Stimulated activated CD8-positive, alpha-beta memory T cell treated with anti-CD3 and anti-CD28 coated beads, Interleukin-15, amount 100 ng/mL, for 4 hours (primary cell): ENCODE measurements at places on chromosomes 7 and 10.

DNA sequence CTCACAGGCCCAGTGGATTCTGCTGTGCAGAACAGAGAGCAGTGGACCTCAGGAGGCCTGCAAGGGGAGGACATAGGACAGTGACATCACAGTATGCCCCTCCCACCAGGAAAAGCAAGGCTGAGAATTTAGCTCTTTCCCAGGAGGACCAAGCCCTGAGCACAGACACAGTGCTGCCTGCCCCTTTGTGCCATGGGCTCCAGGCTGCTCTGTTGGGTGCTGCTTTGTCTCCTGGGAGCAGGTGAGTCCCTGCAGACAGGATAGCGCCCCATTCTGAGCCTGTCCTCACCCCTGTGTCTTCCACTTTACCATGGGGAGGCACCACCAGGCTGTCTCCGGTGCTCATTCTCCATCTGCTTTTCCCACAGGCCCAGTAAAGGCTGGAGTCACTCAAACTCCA is 63.0 kb upstream of the PRSS58 start:
- DNase-seq: no peak

GRCh38 chr10:103729851-103730250 is 125.5 kb downstream of the SH3PXD2A start:
- no peak for DNase-seq

- no peak for DNase-seq
These were observed 19.6 kb downstream of the ABI1 start for GRCh38 chr10:26840938-26841732.

- DNase-seq: no peak
These were observed 217.9 kb downstream of the SKAP2 start for GRCh38 chr7:26646336-26647048.

DNA sequence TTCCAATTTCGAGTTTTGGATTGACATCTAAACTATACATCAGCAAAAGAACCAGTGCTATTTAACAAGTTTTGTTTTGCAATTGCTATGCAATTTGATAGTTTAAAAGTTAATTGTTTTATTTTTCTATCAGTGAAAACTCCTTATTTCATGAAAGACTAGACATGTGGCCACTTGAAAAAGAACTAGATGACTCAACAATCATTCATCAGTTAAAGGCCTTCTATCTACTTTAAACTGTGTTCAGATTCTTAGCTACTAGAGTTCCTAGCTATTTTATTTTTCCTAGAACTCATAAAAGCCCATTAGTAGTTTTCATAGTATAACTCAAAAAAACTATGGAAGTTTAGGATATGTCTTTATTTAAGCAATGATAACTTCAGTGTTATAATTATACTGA is 104.6 kb upstream of the LSM8 start:
- DNase-seq: no peak

DNA sequence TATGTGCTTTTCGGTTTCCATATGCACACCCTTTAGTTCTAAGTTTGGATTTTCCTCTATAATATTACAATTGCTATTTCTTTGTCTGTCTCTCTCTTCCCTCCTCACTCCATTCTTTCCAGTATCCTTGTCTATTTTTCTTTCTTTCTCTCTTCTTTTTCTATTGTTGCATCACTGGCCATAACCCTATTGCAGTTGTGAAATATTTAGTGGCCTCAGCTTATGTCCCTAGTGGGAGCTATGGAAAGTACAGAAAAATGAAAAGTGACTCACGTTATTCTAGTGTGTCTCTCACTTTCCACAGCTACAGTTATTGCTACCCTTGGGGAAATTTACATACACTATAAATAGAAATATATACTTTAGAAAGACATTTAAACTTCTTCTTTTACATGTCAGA is 59.1 kb downstream of the CNTNAP2 start:
- DNase-seq: no peak

DNA sequence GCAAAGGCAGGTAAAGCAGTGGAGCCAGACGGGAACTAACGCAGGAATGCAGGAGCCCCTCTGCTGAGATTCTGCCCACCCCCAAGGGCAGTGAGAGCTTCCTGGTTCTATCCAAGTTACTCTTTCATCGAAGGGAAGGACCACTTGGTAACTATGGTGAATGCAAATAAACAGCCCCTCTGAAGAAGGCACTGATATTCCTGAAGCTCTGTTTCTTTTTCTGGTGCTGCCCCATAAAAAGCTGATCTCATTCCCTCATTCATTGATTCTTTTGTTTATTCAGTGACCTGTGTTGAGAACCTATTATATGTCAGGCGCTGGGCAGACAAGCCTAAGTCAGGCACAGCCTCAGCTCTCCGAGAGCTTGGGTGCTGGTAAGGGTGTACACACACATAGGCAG is 217.3 kb downstream of the SNX10 start:
- no peak for DNase-seq

DNA sequence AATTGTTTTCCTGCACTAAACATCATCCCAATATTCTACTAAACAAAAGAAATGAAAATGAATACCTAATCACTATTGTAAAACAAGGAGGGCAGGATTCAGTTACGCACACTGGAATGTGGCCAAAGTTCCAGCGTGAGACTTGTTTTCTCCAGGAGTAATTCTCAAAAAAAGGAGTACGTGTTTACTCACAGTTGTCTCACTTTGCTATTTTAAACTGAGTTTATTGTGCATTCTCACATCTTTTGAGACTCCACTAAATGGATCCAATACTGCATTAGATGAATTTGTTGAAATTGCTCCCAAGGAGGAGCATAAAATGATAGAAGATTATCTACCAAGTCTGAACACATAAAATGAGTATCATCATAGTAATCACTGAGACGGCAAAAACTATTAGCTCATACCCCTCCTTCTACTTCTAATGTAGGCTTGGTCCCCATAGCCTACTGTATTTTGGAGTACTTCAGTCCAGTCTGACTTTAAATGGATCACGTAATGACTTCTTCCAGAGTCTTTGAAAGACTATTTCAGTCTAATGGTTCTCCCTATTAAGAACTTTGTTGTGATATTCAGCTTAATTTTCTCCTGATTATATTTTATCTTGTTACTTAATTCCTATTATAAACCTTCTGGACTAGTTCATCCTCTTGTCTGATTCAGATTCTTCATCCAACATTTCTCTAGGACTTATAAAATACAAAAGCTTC is 3.8 kb downstream of the GRM3 start:
- DNase-seq: no peak

DNA sequence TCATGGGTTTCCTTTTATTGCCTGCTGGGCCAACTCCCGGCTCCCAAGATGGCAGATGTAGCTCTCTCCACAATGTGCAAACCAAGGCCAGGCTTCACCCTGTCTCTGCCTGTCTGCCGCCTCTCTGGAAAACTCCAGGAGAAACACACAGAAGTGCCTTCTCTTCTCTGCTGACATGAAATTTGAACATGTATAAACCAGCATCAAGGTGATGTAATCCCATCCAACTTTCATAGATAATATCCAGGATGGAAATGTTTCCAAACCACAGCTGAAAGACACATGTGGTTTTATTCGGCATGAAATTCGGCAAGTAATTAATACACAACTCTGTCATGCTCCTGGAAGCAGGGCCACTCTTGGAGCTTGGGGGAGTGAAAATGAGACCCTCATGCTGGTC is 297.2 kb downstream of the C7orf25 start:
- DNase-seq: no peak

DNA sequence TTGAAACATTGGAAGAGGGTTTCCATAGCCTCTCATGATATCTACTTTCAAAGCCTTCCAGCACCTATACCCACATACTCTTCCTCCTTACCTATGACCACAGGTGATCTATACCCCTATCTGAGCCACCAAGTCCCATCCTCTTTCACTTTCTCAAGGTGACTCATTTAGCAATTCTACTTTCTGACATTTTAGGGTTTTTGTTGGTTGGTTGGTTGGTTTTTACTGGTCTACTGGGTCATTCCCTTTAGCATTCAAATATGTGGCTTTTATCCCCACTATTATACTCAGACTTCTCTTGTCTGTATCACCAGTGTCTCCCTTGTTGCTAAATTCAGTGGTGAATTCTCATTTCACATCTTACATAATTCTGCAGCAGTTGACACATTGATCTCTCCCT is 130.4 kb upstream of the STEAP4 start:
- no peak for DNase-seq
